ENCODE measurements at places on chromosomes 3 and 15.

- no peaks in the 10 kb centered on the region for H3K27me3 ChIP-seq
- no peak overlapping the region for H3K4me3 ChIP-seq
- H3K36me3 ChIP-seq: no peaks in the 10 kb centered on the region
- no peak overlapping the region for H3K27ac ChIP-seq
- DNase-seq: no peak
Measured at GRCh38 chr3:131898346-131898745, 136.5 kb downstream of the CPNE4 start.

DNA sequence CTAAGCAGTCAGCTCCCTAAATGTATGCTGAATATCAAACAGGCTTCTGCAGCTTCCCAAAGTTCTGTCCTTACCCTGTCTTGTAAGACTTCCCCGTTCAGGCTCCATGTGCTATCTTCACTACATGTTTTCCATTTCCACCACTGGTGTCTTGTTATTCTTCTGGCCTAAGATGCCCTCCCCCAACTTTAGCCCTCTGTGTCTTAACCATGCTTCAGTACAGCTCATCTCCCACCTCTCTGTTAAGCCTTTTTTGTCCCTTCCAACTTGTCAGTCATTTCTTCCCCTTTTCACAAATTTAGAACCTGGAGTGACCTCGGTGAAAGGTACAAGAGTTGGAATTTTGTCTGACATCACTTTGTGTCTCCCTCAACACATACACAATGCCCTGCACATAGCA lies 151.7 kb upstream of the TBL1XR1 start:
- H3K4me1 ChIP-seq: peaks cover 13% of the 10 kb centered on the region
- H3K36me3 ChIP-seq: no peaks in the 10 kb centered on the region
- H3K4me3 ChIP-seq: no peak overlapping the region
- peaks cover 66% of the 10 kb centered on the region for H3K27me3 ChIP-seq

DNA sequence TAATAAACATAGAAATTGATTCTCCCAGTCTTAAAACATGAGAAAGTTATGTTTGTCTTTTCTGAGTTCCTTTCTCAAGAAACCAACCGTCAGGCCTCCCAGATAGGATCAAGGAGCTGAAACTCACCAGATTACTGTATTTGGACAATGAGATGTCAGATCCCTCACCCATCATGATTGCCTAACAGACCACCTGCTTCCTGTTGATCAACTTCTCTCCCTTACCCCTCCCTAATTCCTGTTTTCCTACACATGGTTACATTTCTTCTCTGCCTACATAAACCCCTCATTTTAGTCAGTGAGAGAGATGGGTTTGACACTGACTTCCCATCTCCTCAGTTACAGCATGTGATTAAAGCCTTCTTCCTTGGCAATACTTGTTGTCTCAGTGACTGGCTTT lies 917.5 kb downstream of the FHIT start:
- H3K27me3 ChIP-seq: no peaks in the 10 kb centered on the region
- H3K4me1 ChIP-seq: no peaks in the 10 kb centered on the region
- H3K36me3 ChIP-seq: no peaks in the 10 kb centered on the region

DNA sequence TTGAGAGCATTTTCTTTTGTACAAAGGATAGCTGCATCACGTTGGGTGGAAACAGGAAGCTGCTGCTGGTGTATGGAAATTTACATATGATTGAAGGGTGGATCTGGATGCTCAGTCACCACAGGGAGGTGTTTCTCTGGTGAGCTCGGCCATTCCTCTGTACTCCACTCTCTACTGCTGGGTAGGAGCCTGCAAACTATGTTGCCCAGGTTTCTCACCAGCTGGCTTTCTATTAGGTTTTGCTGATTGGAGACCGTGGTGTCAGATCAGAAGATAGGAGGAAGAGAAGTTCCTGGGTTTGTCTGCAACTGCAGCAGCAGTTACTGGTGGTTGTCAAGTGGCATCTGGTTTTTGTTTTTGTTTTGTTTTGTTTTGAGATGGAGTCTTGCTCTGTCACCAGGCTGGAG lies 61.7 kb downstream of the TAMM41 start:
- DNase-seq: peak; percentile 42
- no peaks in the 10 kb centered on the region for H3K27me3 ChIP-seq
- no peaks in the 10 kb centered on the region for H3K36me3 ChIP-seq
- no peak overlapping the region for H3K27ac ChIP-seq
- no peak overlapping the region for H3K4me3 ChIP-seq
- H3K4me1 ChIP-seq: no peaks in the 10 kb centered on the region

DNA sequence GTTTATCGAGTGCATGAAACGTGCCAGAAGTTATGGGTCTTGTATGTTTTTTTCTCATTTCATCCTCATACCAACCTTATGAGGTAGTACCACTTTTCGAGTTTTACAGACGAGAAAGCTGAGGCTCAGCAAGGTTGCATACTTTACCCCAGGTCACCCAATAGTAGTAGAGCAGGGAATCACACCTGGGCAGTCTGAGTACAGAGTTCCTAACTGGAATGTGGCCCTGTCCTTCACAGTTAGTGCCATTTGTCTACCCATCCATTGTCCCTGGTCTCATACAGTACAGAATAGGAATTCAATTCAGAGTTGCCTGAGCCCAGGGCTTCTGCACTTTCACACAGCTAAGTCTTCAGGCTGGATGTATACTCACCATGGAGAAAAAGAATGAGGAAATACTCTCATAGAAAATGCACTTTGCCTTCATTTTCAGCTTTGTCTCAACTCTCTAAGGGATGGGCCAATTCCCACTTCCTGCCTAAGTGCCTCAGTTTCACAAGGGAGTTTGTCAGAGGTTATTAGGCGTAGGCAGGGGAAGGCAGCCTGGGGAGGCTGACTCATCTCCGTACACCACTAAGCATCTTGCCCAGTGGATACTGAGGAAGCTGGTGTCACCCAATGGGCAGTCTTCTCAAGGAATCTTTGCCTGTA lies 93.2 kb downstream of the TMEM212 start:
- H3K27ac ChIP-seq: no peak overlapping the region
- H3K27me3 ChIP-seq: no peaks in the 10 kb centered on the region
- no peaks in the 10 kb centered on the region for H3K36me3 ChIP-seq
- DNase-seq: no peak
- no peak overlapping the region for H3K4me3 ChIP-seq

- 0 out of 2 replicates have a peak overlapping the region, but pooled peaks have one; percentile 4 for H3K27ac ChIP-seq
- H3K4me1 ChIP-seq: peaks cover 17% of the 10 kb centered on the region
- no peak overlapping the region for H3K4me3 ChIP-seq
- H3K36me3 ChIP-seq: no peaks in the 10 kb centered on the region
Measured at GRCh38 chr15:67707520-67708283, 117.6 kb upstream of the SKOR1 start.

DNA sequence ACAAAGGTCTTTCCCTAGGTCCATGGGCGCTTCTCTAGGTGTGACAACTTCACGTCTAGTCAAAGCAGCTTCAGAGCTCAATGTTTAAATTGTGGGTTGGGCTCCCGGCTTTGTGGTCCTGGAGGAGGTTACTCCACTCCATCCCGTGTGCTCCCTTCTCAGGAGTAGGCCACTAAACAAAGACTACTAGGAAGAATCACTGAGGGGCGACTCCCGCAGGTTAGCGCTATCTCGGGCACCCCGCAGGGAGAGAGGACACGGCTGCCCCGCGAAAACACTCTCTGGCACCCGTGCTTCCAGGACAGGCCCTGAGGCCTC lies 500 bp downstream of the PARP6 start:
- no peaks in the 10 kb centered on the region for H3K27me3 ChIP-seq
- H3K4me3 ChIP-seq: peak overlapping the region; percentile 90
- DNase-seq: peak; percentile 48
- no peak overlapping the region for H3K27ac ChIP-seq

DNA sequence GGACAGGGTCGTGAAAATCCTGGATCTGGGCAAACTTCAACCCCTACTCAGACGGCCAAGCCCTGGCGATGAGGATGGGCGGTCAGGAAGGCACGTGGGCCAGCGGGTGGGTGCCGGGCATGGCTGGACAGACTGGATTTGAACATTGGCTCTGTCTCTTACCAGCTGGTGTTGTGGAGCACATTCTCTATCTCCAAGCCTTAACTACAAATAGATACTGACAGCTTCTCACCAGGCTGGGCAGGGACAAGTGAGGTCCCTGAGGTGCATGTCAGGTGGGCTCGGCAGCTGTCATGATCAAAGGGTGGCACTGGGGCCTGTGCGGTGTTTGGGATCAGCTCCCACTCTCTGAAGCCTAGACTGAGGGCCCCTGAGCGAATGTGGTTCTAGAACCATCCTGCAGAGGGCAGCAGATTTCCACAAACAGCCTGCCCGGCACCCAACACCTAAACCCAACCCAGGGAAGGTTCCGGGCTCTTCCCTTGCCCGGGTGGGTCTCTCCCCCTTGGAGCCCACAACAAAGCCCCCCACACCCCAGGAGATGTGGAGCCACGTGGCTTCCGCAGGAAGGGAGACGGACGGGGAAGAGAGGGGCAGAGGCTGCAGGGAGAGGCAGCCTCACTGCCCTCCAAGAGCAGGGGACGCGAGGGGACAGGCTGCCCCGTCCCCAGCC lies 58.4 kb downstream of the RGMA start:
- DNase-seq: peak; percentile 87
- H3K4me3 ChIP-seq: no peak overlapping the region
- no peaks in the 10 kb centered on the region for H3K36me3 ChIP-seq

DNA sequence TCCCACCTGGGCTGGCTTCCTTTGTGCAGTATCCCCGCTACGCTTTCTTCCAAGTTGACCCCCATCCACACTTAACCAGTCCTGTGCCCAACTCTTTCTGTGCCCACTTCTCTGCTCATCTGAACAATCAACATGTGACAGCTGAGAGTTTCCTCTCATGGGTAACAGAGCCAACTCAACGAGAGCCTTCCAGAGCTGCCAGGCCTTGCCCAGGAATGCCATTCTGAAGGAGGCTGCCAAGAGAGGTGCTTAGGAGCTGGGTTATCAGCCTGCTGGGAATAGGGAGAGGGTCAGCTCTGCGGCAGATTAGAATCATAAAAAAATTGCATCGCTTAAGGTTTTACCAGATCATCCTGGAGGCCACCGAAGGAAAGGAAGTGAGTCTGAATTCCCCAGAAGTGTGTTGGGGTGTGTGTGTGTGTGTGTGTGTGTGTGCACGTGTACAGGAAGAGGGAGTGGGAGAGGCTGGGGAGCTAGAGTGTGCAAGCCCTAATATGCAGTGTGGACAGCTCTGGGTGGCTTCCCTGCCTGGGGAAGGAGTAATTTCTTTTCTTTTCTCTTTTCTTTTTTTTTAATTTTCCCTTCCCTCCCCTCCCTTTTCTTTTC lies 66.7 kb downstream of the ITGA11 start:
- H3K36me3 ChIP-seq: no peaks in the 10 kb centered on the region
- DNase-seq: no peak
- no peak overlapping the region for H3K27ac ChIP-seq
- no peaks in the 10 kb centered on the region for H3K27me3 ChIP-seq

- peaks cover 48% of the 10 kb centered on the region for H3K27me3 ChIP-seq
- H3K36me3 ChIP-seq: no peaks in the 10 kb centered on the region
Measured at GRCh38 chr15:74955017-74955416, 1.6 kb downstream of the RPP25 start.

All from GM23338 (cell line).